Stimulated activated CD4-positive, alpha-beta T cell treated with anti-CD3 and anti-CD28 coated beads, Interleukin-1b, Interleukin-23, amount 100 ng/mL, for 1 hour (primary cell): ENCODE measurements at places on chromosomes 7 and 10.

DNA sequence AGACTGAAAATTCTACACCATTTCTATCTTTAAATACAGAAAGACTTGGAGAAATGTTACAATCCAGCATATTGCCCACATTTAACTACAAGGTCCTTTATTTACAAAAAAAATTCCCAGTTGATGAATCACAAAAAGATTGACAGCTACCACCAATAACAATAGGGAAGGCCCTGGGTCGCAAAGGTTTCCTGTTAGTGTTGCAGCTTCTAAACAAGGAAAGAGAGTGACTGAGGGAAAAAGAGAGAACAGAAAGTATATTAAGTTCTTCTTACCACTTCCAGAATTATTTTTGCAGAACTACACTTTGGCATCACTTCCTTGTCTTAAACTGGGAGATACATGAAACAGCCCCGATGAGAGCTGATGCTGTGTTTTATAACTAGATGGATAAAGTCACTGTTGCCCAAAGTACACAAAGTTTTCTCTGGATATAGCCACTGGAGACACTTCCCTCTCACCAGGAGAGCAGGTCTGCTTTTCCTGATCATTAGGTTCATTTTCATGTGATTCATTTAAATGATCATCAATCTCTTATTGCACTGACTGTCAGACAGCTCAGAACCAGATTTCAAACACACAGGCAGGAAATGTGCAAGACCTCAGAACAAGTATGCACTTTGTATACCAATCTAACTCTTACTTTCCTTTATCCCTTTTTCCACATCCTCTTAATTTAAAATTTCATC lies 57.0 kb downstream of the SHTN1 start:
- no peak for DNase-seq

DNA sequence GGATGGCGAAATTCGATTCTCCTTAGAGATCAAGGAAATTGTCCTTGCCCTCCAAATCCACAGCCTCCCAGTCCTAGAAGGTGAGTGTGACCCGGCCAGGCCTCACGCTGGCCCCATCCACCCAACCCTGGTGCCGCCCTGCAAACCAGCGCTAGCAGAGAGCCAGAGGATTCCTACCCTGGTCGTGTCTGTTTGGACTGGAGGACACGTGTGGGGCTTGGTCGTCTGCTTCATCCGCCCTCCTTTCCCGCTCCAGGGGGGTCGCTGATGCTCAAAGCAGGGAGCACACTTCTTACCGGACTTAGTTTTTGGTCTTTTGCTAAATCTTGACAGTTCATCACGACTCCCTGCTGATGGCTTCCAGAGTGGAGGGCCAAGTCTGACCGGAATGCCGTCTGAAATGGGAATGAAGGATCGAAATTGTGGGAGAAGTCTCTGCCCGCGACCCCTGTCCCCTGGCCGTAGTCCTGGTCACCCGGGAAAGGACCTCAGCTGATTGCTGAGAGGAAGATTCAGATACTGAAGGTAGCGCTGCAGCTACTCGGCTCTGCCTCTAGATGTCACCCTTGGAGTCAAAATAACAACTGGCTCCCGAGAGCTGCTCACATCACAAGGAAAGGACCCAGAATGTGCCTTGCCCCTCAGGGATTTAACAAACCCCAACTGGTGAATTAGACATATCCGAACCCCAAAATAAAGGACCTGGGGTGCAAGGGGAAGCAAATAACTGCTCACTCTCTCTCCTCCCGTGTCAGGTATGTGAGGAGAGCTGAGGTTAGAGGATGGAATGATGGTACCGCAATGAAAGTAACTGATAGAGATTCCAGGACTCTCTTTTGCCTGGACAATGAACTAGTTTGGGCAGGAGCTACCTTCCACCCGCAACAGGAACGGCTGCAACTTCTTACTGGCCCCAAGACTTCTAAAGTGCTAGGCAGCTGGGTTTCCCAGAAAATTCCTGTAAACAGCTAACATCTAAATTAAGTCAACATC lies 23.5 kb upstream of the ORC5 start:
- DNase-seq = no peak

- DNase-seq = no peak
These were observed 768.0 kb upstream of the PHF14 start for GRCh38 chr7:10205696-10206095.

DNA sequence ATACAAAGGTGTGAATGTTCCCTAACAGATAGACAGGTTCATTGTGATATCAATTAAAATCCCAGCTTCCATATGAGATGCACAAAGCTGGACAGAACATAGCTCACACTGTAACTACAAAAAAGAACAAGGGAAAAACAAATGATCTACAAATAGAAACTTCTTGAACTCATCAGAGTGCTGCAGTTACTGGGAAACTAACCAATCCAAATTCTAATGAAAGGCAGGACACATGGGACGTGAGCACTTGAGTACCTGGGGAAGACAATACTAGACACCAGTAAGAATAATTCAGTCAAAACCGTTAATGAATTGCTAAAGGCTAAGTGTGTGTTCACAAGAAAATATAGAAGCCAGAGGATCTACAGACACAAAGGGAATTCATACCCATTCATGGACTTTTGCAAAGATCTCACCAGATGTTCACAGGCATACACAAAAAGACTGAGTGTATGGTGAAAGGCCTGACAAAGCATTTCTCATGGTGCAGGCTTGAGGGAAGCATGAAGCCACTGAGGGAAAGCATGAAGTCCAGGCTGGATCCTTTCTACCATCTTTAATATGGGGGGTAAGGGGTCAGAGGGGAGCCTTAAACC lies 7.8 kb upstream of the GPR22 start:
- DNase-seq = no peak

DNA sequence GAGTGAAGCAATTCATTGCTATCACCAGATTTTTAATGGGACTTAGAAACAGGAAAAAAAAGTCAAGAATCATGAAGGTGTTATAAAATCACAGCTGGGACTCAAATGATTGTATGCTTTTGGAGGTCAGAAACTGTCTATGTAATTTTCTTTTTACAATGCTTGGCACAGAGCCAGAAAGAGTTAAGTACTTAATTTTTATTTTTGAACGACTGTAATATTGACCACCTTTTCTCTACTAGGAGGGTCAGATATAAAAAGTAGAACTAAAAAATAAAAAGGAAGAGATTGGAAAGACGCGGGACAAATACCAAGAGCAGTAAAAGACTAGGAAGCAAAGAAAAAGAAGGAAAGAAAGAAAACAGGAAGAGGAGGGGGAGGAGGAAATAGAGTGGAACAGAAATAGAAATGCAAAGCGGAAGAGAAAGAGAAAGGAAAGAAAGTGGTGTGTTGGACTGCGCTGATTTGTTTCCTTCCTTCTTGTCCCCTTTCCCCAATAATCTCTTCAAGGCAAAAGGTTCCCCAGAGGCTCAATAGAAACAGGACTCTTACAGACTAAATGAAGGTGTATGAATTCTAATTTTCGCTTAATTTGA lies 23.2 kb upstream of the C1GALT1 start:
- DNase-seq = no peak

- no peak for DNase-seq
These were observed 24.3 kb upstream of the PDZD8 start for GRCh38 chr10:117399341-117400196.

GRCh38 chr10:107727767-107728317 lies 563.3 kb upstream of the SORCS1 start:
- DNase-seq = no peak

- no peak for DNase-seq
These were observed 1.2 kb upstream of the MAP3K8 start for GRCh38 chr10:30432622-30433305.

GRCh38 chr10:125687507-125688185 lies 4.7 kb upstream of the TEX36 start:
- DNase-seq = no peak

GRCh38 chr7:95209788-95210187 lies 114.5 kb downstream of the PON1 start:
- no peak for DNase-seq

DNA sequence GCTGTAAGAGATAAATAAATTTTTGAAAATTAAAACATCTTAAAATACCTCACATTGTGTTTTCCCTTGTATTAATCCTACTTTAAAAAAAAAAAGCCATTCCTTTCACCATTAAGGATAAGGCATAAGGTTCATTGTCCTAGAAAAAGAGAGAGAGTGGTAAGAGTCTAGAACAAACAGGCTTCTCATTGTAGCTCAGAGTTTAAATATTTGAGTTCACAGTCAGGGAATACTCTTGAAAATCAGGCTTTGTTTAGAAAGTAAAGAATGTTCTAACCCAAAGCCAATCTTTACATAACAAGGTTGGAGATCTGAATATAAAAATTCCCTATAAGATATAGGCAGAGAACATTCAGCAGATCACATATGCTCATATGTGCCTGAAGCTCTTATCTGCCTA lies 40.2 kb upstream of the TES start:
- DNase-seq = no peak

DNA sequence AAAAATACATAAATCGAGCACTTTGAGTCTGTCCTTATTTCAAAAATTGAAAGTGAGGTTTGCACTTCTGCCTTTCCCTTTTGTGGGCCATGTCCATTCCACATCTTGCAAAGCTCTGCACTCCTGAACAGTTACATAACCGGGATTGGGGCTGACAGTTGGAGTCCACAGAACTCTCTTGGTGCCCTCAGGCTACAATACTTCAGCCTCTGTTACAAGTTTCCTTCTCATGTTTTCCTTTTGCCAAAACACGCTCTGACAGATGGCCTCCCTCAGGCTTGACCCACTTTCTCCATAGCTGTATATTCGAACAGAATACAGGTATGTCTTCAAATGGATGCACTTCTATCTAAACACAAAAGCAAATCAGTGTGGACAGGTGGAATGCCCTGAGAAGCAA lies 335.9 kb downstream of the WDR37 start:
- DNase-seq = no peak

GRCh38 chr7:117126676-117127075 lies 173.4 kb downstream of the ST7 start:
- DNase-seq = no peak

- DNase-seq = no peak
These were observed 12.0 kb downstream of the LSM8 start for GRCh38 chr7:118195837-118196474.

DNA sequence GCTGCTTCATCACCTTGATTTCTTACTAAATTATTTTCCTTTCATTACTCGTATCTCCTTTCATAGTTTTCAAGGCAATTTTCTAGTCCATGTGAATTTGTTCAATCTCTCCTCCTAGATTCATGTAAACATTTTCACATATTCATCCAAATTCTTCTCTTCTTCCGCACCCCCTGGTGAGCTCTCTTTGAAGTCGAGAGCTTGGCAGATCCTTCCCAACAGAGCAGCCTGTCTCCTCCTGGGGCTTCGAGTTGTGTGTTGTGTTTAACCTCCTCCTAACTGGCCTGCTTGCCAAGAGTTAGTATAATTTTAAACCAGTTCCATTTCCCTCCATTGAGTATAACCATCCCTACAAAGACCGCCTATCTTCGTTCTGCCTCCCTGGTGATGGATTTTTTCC lies 272.4 kb upstream of the CELF2 start:
- no peak for DNase-seq

DNA sequence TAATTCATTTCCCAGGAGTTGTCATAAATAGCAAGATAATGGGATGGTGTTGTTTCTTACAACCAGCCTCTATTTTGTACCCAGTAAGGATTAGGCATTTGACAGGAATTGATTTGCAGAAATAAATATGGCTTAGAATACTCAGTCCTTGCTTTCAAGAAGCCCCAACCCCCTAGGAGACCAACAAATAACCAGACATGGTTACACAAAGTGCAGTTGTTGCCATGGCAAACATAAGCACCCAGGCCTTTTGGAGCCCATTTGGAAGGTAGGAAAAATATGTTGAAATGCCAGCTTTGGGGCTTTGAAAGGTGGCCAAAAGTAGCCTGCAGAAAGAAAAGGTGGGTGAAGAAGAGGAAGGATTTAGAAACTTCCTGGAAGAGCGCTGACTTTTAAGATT lies 397.5 kb downstream of the CDC14C start:
- DNase-seq = no peak

- no peak for DNase-seq
These were observed 52.9 kb downstream of the ELMO1 start for GRCh38 chr7:37395618-37396259.

DNA sequence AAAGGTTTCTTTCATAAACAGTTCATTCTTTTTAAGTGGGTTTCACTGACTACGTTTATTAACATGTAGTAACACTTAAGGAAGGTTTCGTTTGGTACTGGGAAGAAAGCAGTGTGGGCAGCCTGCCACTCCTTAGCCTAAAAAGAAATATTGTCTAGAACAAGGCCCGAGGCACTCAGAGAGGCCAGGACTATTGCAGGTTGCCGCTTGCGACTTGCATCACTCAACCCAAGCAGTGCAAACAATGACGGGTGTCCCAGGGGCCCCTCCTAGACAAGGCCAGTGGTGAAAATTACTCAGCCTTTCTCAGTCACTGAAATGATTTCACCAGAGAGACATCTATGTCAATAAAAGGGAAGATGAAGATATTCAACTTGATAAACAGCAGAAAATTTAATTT lies 243.9 kb downstream of the SNX13 start:
- DNase-seq = no peak

GRCh38 chr7:87506246-87507180 lies 31.0 kb upstream of the ABCB4 start:
- no peak for DNase-seq

DNA sequence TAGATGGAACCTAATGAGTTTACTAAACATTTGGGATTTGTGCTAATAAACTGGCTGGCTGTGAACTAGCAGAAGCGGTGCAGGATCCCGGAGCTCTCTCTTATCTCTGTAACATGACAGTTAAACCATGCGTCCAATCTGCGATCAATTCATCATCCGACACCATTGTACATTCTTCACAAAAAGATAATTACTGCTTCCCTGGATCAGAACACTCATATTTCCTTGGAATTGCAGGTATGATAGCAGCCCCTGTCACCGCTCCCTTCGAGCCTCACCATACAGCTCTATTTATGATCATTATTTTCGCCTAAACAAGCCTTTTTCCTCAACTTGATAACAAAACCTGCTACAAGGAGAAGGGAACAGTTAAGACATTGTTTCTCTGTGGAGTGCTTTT lies 18.5 kb downstream of the EBF3 start:
- DNase-seq = no peak

- DNase-seq = no peak
These were observed 615.1 kb downstream of the SUGCT start for GRCh38 chr7:40749877-40750276.
